ENCODE measurements at places on chromosomes 13 and 19.
A peak's percentile ranks its signal among the peaks of the same experiment; 100 is the strongest.

GRCh38 chr19:19170873-19171672 is 1.0 kb upstream of the MEF2B start:
- no peak for DNase-seq

- DNase-seq: no peak
Observed at GRCh38 chr19:368630-369024, 24.0 kb upstream of the MIER2 start.

DNA sequence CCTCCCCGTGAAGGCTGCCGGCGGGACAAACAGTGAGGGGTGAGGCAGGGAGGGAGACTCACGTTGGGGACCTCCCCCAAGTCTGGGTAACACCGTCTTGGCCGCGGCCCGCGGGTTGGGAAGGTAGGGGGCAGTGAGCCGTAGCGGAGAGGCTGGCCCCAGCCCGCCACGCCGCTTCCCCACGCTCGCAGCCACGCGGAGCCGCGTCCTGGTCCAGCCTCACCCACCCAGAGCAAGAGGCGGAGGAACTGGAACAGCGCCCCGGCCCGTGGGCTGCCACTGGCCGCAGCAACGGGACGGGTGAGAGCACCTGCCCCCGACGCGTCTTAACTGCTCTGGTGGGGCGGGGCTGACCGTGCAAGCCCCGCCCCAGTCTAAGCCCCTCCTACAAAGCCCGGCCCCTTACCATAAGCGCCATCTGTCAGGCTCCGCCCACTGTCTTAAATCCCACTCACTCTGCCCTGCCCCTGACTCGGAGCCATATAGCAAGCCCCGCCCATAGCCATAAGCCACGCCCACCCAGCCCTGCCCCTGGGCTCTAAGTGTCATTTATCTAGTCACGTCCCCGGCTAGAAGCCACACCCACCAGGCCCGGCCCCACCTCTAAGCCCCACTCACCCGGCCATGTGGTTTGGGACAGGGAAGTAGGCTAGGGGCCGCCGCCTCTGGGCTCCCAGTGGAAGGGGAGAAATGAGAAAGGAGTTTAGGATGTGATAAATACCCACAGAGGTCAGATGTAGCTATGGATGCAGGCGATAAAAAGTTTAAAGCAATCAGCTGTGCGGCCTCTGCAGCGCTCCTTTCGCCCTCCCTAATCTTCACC is 2.1 kb upstream of the CCL25 start:
- DNase-seq: peak; percentile 1

DNA sequence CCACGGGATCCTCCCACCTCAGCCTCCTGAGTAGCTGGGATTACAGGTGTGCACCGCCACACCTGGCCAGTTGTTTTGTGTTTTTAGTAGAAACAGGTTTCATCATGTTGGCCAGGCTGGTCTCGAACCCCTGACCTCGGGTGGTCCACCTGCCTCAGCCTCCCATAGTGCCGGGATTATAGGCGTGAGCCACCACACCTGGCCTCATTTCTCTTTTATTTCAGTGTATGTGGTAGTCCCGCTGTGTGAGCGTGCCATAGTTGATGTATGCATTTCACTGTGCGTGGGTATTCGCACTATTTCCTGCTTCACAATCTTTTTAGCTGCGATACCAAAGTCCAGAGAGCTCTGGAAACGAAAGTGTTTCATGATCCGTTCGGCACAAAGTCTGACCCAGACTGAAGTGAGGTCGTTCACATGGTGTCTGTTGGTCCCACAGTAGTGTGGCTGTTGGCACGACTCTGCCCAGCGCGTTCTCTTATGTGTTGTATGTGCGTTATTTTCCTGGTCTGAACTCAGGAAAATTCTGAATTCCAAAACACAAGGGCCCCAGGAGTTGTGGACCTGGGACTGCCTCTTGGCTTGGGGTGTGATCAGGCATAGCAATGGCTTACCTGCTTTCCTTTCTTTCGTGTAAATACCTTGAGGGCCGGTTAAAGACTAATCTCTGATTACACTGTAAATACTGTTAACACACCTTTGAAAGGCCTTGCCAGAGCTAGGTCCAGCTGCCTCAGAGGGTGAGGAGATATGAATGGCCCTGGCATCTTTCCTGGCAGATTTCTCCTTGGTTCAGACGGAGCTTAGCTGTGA is 8.6 kb downstream of the EPN1 start:
- DNase-seq: no peak

- no peak for DNase-seq
Observed at GRCh38 chr13:113589251-113589960, 4.9 kb downstream of the TFDP1 start.

Measured in NCI-H187 treated with DMSO at 0.1 percent for 48 hours (cell line).